ENCODE measurements at places on chromosomes 3 and 15. TPM values are rescaled to one million over a fixed set of nuclear protein-coding genes. Genes with fewer than 3 reads are reported as not detected.

GRCh38 chr3:189419038-189419437 is 212.2 kb upstream of the TP63 start:
- no peak for DNase-seq

- DNase-seq = no peak
These were observed 154.9 kb upstream of the WNT5A start for GRCh38 chr3:55641964-55642363.

The GRAMD2A gene
- 1.5 TPM for total RNA-seq

DNA sequence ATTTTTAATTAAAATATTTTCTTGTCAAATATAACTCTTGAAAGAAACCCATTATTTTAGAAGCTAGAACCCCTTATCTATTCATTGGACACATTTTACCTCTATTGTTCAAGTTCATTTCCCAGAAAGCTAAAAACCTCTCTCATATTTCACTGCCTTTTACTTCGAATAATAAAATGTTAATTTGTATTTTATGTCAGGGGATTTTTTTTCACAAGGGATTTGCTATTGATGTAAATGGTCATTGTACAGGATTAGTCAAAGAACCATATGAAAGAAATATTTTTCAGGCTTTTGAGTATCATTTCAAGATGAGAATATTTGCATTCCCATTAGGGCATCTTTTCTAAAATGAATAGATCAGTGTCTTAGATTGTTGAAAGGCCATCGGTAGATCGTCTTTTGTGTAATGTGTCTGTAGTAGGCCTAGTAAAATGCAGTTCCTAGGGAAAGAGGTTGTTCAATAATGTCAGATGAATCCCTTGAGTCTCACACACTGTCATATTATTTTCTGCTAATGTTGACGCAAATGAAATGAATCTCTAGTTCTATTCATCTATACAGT is 114.5 kb downstream of the ROBO1 start:
- DNase-seq = no peak

- DNase-seq = no peak
These were observed 30.2 kb downstream of the ZNF710 start for GRCh38 chr15:90031231-90031791.

- no peak for DNase-seq
These were observed 206.0 kb downstream of the DIPK2A start for GRCh38 chr3:144177649-144178048.

Measured in aorta (tissue), 5 donors.